ENCODE measurements at places on chromosomes 16 and 17.

DNA sequence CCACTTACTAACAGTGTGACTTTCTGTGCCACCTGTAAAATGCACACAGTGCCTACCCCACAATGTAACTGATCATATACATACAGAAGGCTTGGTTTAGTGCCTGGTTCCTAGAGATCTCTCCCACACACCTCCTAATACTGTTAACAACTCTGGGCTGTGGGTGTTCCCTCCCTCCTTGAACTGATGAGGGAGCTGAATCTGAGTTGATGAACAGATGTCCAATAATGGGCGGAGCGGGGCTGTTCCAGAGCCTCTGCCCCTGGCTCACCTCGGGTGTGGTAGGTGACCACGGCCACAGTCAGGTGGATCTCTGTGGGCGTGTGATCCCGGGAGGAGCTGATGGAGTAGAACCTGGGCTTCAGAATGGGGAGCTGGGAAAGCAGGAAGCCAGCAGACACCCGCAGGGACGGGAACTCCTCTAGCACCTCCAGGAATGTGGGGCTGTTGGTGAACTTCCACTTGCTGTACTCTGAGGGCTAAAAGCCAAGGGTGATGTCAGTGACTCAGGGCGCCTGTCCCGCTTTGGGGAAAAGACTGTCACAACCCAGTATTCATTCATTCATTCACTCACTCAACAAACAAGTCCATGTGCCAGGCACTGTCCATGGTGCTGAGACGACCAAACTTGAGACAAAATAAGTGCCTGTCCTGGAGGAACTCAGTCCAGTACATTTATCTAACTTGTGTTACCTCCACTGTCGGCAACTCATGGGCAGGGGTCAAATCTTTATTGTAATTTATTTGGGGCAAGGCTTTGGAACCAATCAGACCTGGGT lies 37.6 kb downstream of the NOS2 start:
- peak; percentile 22 for DNase-seq

DNA sequence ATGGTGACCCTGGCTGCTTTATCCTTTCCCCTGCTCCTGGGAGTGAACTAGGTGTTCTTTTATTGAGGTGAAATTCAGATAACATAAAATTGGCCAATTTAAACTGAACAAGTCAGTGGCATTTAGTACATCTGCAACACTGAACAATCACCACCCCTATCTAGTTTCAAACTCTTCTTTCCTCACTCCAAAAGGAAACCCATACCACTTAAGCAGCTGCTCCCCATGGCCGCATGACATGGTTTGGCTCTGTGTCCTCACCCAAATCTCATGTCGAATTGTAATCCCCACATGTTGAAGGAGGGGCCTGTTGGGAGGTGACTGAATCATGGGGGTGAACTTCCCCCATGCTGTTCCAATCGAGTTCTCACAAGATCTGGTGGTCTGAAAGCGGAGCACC lies 154.1 kb downstream of the STX8 start:
- DNase-seq: no peak

- no peak for DNase-seq
These were observed 20.9 kb upstream of the PSMD7 start for GRCh38 chr16:74275711-74276110.

DNA sequence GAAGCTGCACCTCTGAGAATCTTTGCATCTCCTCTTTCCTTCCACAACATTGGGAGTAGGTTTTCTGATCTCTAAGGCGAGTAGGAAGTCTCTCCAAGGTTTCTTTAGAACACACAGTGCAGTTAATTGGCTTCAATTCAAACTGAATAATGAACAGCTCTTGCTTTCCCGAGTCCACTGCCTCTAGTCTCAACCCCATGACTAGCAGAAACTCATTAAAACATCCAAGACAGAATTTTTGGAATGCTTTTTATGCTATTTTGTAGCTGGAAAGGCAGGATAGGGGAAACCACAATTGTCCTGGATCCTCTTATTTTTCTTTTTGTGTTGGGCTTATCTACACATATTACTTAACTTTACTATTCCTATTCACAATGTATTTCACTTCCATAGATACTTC lies 206.6 kb downstream of the CDH8 start:
- DNase-seq: no peak

DNA sequence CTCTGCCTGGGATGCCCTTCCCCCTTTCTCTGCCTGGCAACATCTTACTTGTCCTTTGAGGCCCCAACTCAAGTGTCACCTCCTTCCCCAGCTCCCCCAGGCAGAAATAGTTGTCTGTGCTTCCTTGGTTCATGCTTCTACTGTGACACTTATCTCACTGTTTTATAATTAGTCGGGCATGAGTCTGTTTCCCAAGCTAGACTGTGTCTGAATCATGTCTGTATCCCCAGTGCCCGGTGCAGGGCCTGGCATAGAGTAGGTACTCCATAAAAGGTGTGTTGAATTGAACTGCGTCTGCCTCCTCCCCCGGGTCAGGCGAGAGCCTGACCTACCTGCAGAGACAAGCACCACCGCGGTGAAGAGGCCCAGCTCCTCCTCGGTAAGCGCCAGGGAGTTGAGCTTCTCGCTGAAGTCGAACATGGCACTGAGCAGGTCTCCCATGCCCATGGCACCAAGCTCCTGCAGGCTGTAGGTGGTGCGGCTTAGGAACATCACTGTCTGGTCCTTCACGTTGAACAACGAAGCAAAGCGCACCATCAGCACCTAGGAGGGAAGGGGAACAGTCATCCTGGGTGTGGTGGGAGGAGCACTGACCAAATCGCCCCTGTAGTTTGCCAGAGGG lies 6.7 kb downstream of the NR1D1 start:
- DNase-seq: no peak

- no peak for DNase-seq
These were observed 3.8 kb downstream of the SMCR8 start for GRCh38 chr17:18318771-18319450.

- no peak for DNase-seq
These were observed 47.0 kb upstream of the GSG1L start for GRCh38 chr16:28110479-28110878.

DNA sequence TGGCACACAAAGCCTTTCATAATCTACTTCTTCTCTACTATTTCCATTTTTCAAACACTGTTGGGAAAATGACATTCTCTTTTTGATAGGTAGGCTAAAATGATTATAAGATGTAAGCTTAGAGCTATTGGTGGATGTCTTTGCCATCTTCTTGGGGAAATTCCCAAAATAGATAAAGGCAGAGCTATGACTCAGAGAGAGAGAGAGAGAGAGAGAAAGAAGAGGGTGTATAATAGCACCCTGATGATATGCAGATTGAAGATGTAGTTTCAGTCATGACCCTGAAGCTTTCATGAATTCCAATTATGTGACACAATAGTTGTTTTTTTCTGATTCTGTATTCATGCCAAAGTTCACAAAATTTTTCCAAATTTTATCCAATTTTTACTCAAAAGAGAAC lies 529.1 kb downstream of the HS3ST4 start:
- no peak for DNase-seq

DNA sequence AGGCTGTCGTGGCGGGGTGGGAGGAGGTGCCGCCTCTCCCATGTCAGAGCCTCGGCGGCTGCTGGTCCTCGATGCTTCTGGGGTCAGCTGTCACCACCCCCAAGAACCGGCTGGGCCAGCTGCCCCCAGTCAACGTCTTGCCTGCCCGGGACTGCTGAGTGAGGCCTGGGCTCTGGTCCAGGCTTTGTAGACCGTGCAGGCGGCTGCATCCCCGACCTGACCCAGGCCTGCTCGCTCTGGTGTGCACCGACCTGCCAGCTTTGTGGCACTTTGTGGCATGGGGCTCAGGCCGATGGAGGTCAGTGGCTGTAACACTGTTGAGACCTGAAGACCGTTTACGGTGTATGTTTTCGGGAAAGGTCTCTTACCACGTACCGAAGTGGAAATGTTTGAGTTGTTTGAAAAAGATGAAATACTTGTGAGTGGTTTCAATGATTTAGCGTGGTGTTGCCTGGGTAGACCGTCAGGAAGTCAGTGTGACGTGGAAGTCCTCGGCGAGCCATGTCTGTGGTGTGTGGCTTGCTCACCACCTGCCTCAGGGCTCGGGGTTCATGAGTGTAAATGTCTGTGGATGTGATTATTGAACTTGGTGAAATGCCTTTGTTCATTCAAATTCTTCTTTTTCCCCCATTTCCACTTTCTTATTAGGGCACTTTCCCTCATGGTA lies 53.2 kb upstream of the ZNF750 start:
- peak; percentile 73 for DNase-seq

GRCh38 chr17:68868708-68869107 lies 86.5 kb downstream of the ABCA8 start:
- DNase-seq: no peak

DNA sequence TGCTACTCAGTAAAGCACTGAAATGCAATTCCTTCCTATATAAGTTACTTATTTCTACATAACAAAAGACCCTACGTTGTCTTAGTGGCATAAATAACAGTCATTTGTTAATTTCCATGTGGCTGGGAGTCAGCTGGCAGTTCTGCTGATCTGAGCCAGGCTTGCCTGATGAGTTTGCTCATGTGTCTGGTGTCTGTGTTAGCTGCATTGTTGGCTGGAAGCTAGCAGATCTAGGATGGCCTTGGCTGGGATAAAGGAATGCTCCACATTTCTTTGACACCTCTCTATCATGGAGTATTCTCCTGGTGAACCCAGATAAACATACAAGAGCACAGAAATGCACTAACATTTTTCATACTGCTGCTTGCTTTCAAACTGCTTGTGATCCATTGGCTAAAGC lies 264.4 kb upstream of the MON1B start:
- no peak for DNase-seq

DNA sequence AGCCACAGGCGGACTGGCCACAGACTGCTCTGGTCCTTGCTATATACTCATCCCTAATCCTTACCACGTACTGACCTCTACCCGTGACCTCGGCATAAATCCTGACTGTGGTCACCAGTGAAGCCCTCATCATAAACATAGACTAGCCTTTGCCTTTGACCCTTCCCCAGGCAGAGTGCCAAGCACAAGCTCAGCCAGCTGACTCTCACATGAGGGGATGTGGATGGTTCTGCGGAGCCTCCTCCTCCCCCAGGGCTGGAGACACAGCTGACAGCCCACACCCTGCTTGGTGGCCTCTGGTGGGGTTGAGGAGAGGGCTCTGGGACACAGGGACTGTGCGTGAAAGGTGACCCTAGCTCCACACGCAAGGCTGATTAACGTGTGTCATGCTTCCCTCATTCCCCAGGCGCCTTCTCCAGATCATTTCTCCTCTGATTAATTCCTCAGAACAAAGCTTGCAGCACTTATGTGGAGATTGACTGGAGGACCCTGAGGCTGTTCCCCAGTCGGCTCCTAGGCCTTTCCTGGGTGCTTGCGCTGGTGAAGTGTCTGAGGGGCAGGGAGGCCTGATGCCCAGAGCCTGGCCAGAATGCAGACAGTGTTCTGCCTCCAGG lies 241.5 kb upstream of the NLRP1 start:
- DNase-seq: no peak

DNA sequence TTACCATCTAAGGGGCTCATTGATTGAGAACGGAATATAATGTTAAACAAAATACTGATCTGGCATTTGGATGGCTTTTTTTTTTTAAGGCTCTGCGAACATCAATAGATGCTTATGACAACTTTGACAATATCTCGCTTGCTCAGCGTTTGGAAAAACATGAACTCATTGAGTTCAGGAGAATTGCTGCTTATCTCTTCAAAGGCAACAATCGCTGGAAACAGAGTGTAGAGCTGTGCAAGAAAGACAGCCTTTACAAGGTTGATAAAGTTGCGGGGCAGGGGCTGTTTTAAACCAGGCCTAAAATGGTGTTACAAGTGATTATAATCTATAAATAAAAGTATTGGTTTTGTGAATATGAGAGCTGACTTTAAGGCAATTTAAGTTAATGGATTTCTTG lies 22.3 kb downstream of the PTRH2 start:
- no peak for DNase-seq

GRCh38 chr16:82042846-82043245 lies 7.8 kb downstream of the HSD17B2 start:
- no peak for DNase-seq

GRCh38 chr17:34979650-34980352 lies 511 bp upstream of the LIG3 start:
- no peak for DNase-seq

DNA sequence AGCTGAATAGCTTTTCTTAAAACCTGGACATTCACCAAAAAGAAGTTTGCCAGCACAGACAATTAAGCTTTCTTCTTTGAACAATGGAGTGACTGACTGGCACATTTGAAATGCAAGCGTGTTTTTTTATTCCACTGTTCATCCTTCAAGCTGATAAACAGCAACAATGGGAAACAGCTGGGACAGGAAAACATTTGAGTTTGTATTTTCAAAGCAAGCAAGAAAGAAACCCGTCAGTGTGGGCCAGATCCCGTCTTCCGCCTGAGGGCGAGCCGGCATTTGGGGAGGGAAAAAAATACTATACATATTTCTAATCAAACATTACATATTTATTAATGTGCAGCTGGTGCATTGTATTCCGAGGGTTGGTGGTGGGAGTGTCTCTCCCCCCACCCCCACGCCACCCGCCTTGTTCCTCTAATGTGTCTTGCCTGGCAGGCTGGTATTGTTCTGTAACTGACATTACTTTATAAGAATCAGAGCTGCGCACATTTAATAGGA lies 94.3 kb downstream of the CYLD start:
- no peak for DNase-seq

- no peak for DNase-seq
These were observed 7.1 kb upstream of the PSMD3 start for GRCh38 chr17:39973496-39973895.

DNA sequence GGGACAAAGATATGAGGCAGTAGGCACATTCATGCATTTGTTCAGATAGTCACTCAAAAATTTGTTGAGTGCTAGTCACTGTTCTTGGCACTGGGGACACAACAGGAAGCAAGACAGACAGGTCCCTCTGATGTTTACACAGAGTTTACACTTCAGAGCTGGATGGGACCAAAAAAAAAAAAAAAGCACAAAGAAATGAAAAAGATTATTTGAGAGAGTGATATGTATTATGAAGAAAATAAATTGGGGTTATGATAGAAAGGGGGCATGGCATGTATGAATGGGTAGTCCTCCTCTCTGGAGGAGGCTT lies 3.5 kb upstream of the YPEL2 start:
- no peak for DNase-seq

- no peak for DNase-seq
These were observed 80.3 kb downstream of the PARN start for GRCh38 chr16:14549789-14550153.

- DNase-seq: peak; percentile 78
These were observed at the start of gene ZPBP2 for GRCh38 chr17:39867880-39868553. Gene ZPBP2 (plus strand): TSS chr17:39868202. CDS start chr17:39868355, 153 bp downstream.

DNA sequence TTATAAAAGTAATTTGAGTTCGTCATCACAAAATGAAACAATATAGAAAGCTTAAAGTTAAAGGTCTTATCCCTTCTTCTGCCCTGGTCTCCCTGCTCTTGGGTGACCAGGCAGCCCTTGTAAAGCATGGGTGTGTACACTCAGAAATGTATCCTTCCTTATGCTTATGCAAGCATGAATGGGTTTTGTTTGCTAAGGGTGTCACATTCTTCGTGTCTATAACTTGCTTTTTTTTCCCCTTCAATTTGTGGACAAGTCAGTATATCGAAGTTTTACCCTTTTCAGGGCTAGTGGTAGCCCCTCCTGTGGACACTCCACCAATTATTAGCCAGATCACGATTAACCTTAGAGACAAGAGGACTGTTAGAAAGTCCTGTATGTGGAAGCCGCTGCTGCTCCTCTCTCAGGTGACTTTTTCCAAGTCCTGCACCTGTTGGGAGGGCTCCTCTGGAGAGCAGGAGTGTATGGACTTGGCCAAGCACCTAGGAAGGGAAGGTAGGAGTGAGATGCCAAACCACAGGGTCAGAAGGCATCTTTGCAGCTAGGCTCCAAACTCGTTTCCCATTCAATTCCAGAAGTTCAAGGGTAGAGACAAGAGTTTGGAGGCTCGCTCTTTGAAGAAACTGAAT lies 50.9 kb downstream of the LDHD start:
- DNase-seq: no peak

Measured in activated T-cell treated with anti-CD3 and anti-CD28 coated beads, Interleukin-2, amount 50 U/mL, for 48 hours (primary cell).